Stimulated activated naive B cell treated with anti-CD40 and anti-IgM and Interleukin-4, amounts not matched to agents 10 μg/mL and 1 μg/mL and 100 μg/mL, for 72 hours (primary cell): ENCODE measurements at places on chromosomes 12 and 14.

DNA sequence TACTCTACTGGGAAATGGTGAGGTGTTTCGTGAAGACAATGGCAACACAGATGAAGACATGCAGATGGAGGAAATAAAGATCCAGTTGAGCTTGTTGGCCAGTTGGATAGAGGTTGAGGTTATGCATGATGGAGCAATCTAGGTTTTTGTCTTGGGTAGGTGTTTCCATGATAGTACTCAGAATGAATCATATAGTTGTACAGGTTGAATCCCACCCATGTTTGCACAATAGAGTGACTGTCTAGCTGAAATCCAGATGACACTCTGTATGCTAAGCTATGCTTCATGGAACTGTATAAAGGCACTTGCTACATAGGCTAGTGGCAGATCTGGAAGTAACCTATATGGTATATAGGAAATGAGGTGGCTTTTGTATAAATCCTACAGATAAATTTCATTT, 264.9 kb downstream of the NAV3 start:
- DNase-seq = no peak

DNA sequence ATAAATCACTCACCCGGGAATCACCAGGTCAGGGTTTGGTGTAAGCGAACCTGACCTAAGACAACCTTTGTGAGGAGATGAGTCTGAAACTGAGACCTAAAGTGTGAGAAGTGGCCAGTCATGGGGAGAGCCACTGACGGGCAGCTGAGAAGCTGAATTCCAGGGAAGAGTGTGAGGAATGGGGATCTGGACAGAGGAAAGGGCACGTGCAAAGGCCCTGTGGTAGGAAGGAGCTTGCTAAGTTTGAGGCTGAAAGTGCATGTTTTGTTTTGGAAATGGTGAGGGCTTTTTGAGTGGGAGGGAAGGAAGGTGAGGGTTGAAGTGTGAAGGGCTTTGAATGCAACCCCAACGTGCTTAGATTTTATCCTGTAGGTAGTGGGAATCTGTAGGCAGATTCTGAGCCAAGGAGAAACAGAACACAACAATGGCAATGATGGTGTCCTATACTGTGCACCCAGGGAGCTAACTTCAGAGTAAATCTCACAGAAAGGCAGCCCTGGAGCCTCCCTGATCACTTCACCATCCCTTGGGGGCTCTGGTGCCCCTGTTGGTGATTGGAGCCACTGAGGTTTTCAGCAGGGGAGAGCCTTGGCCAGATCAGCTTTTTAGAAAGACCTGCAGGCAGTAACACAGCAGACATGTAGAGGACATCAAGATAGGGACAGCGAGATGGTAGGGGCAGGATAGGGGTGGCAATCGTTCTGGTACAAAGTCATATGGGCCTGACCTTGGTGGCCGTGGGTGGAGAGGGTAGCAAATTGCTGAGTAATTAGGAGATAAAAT, 37.5 kb upstream of the CHGA start:
- DNase-seq = no peak

DNA sequence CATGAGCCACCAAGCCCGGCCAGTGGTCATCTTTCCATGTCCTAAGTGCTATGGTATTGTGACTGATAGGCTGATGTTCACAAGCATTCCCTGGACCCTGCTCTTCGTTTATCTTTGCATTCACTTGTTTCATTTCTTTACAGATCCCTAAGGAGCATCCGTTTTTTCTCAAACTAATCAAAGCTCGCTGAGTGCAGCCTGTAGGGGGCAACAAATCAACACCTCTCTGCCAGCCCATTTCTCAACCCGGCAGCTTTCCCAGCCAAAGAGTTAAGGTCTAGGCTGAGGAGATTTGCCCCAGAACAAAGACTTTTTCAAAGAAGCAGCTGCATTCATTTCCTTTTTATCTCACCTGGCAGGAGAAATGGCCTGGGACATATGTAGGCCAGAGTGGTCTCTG, 12.1 kb downstream of the SIRT4 start:
- DNase-seq = no peak

GRCh38 chr12:70732287-70732686, 95.1 kb upstream of the PTPRB start:
- no peak for DNase-seq

- no peak for DNase-seq
Measured at GRCh38 chr12:92145481-92145730, 240 bp downstream of the BTG1 start.
